ENCODE measurements at places on chromosomes 4 and X.

GRCh38 chr4:128363966-128364365 lies 76.4 kb upstream of the PGRMC2 start:
- no peak for DNase-seq

GRCh38 chr4:154416190-154416547 lies 75.4 kb downstream of the DCHS2 start:
- no peak for DNase-seq

- no peak for DNase-seq
Measured at GRCh38 chr4:162075726-162076125, 88.1 kb downstream of the FSTL5 start.

- DNase-seq = no peak
Measured at GRCh38 chr4:170741856-170742255, 652.1 kb upstream of the AADAT start.

GRCh38 chr4:88043001-88043400 lies 35.6 kb downstream of the PKD2 start:
- no peak for DNase-seq

DNA sequence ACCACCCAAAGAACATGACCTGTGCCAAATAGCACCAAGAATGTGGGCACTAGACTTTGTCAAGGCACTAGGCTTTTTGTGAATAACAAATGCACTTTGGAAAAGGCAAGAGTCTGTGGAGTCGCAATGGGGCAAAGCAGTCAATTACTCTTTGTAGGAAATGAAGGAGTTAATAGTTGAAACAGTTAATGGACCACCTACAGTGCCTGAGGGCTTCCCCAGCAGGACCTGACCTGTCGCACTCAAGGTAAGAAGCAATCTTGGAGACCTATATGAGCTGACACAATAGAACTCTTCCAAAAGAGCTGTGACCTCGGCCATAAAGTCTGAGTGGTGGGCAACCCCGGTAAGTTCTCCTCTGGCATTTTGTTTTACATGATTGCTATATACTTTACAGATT lies 49.2 kb upstream of the CAPN6 start:
- no peak for DNase-seq

GRCh38 chrX:150869450-150869849 lies 29.0 kb downstream of the CD99L2 start:
- DNase-seq = no peak

GRCh38 chrX:125507119-125507518 lies 187.4 kb downstream of the TEX13C start:
- no peak for DNase-seq

DNA sequence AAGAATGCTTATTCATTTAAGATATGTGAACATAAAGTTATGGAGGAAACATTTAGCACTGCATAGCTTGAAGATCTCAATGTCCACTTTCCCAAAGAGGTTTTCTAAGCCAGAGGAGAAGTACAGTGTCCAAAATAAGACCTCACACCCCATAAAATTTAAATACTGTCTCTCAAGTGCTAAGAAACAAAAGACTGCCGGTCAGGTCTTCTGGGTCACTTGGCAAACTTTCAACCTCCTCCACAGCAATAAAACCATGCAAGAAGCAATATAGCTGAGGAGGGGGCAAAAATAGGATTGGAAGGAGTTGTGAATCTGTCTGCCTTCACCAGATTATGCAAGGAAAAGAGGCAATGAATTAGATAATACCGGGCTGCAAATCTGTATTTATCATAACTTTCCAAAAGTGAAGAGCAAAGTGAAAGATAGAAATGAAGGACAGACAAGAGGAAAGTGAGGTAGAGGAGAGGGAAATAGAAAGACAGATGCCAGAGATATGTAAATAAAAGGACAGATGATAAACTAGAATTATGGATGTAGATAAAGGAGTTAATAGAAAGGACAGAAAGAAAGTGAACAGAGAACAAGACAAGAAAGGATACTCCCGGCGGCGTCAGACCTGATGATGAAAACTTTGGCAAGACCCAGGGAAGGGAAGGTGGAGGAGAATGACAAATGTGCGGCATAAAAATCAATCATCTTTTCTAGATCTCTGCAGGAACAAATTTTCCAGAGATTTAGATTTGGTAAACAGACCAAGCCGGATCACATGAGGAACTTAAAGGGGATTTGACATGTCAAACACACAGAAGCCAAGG lies 152.7 kb upstream of the FAM241A start:
- DNase-seq = no peak

GRCh38 chr4:165872461-165873297 lies at the start of gene TLL1:
TSS of gene TLL1 (plus strand) at chr4:165873237. CDS start at chr4:165873905, 668 bp downstream.
- DNase-seq = no peak

DNA sequence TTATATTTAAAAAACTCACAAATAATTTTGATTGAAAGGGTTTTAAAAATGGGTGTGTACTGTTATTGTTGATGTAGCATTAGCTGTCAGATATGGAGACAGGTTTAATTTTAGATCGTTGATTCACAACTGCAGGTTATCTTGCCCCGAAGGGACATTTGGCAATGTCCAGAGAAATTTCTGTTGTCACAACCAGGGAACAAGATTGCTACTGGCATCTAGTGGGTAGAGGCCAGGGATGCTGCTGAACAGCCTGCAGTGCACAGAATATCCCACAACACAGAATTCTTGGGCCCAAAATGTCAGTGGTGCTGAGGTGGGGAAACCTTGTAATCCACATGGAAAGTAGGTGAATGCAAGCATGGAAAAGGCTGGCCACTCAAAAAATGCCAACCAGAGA lies 114.9 kb downstream of the MAGEB17 start:
- no peak for DNase-seq

- no peak for DNase-seq
Measured at GRCh38 chr4:113221990-113222389, 172.5 kb downstream of the ANK2 start.

- no peak for DNase-seq
Measured at GRCh38 chrX:39645178-39645895, 452.4 kb downstream of the BCOR start.

- DNase-seq = no peak
Measured at GRCh38 chr4:149980941-149981340, 97.3 kb upstream of the DCLK2 start.

DNA sequence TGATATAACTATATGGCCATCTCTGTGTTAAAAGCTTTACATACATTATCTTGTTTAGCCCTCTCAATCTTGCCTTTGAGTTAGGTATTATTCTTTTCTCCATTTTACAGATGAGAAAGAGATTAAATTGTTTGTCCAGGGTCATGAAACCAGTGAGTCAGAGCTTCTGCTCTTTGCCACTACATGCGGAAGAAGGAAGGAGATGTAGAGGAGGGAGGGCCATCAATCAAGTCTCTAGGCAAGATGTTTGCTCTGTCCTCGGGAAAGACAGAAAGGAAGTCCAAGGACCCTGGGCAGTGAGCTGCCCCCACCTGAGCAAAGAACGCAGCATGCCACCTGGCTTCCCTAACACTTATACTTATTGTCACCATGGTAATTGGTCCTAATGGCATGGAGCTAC lies 133.7 kb upstream of the IL1RAPL2 start:
- no peak for DNase-seq

- DNase-seq = no peak
Measured at GRCh38 chrX:39954851-39955250, 142.9 kb downstream of the BCOR start.

DNA sequence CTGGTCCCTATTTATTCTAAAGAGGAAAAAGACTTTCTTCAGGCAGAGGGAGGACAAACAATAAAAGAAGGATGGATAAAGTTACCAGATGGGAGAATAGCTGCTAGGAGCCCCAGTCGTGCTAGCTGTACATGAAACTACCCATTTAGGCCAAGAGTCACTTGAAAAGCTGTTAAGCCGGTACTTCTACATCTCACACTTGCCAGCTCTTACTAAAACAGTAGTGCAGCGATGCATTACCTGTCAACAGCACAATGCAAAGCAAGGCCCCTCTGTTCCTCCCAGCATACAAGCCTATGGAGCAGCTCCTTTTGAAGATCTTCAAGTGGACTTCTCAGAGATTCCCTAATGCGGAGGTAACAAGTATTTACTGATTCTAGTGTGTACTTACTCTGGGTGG lies 1138.8 kb downstream of the ARAP2 start:
- no peak for DNase-seq

DNA sequence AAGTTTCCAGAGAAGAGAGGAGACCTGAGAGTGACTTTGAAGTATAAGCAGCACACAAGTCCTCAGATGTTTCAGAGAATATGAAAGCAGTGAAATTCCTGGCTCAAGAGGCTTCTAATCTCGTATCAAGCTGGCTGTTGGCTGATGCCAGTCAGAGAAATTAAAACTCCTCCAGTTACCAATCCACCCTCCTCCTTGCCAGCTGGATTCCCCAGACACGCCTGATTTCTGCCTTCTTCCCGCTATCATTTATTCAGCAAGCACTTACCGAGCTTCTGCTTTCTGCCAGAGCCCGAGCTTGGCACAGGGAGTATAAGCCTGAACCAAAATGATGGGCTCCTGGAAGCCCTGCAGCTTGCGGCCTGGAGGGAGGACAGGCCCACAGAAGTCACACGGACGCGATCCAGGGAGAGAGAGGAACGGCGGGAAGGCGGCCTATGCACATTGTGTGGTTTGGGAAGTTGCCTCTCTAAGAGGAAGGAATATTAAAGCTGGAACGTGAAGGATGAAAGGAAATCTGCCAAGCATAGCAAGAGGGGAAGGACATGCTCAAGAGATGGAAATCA lies 102.4 kb upstream of the TBL1X start:
- no peak for DNase-seq

DNA sequence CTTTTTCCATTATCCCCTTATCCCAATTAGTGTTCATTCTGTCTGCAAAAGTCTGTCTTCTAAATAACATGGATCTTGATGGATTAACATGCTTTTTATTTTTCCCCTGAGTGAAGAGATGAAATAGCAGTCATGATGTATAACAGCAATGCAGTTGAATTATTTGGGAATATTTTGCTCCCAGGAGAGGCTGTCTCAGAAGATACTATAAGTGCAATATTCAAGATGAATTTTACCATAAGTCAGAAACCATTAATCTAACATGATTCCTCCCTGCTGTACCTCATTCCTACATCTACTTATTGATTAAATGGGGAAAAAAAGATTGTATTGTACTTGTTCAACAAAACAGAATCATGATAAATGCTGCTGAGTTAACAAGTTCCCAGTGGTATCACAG lies 233.2 kb upstream of the KCNIP4 start:
- DNase-seq = no peak

GRCh38 chrX:40018041-40018440 lies 79.7 kb downstream of the BCOR start:
- no peak for DNase-seq

DNA sequence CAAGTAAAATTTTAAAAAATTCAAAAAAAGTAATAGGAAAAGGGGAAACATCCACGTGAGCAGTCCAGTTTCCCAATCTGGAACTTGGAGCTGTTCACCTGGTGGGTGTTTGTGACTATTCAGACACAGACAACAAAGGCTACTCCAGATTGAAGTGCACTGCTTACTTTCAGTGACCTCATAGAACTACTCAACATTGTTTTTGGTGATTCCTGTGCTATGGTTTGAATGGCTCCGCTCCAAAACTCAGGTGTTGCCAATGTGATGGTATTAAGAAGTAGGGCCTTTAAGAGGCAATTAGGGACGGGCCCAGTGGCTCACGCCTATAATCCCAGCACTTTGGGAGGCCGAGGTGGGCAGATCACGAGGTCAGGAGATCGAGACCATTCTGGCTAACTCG lies 22.1 kb downstream of the SH3RF1 start:
- DNase-seq = no peak

DNA sequence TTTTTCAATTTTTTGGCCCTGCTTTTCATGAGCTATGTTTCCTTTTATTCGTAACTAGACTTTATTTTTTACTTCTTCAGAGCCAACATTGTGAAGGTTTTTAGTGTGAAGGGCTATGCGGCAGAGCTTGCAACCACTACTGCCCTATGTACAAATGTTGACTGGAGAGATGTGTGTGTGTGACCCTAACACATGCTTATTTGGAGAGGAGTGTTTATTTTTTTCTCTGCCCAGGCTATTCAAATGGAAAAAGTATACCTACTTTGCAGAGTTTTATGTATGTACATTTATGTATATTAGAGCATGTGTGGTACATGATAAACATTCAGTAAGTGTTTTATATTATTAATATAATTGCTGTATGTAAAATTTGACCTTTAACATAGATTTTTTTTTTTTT lies 86.5 kb downstream of the WWC2 start:
- DNase-seq = no peak

GRCh38 chrX:108582151-108582550 lies 142.5 kb downstream of the COL4A5 start:
- DNase-seq = no peak

- no peak for DNase-seq
Measured at GRCh38 chrX:106949366-106949765, 29.2 kb downstream of the CLDN2 start.

DNA sequence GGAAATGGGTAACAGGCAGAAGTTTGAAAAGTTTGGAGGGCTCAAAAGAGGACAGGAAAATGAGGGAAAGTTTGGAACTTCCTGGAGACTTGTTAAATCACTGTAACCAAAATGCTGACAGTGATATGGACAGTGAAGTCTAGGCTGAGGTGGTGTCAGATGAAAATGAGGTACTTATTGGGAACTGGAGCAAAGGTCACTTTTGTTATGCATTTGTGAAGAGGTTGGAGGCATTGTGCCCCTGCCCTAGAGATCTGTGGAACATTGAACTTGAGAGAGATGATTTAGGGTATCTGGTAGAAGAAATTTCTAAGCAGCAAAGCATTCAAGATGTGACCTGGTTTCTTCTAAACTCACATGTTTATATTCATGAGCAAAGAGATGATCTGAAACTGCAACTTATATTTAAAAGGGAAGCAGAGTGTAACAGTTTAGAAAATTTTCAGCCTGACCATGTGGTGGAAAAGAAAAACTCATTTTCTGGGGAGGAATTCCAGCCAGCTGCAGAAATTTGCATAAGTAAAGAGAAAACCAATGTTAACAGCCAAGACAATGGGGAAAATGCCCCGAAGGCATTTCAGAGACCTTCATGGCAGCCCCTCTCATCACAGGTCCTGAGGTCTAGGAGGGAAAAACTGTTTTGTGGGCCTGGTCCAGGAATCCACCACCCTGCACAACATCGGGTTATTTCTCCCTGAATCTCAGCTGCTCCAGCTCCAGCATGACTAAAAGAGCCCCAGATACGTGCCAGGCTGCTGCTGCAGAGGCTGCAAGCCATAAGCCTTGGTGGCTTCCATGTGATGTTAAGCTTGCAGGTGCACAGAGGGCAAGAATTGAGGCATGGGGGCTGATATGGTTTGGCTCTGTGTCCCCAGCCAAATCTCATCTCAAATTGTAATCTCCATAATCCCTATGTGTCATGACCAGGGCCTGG lies 632.5 kb upstream of the GNPDA2 start:
- no peak for DNase-seq

- DNase-seq = no peak
Measured at GRCh38 chrX:9492901-9493300, 28.0 kb downstream of the TBL1X start.

DNA sequence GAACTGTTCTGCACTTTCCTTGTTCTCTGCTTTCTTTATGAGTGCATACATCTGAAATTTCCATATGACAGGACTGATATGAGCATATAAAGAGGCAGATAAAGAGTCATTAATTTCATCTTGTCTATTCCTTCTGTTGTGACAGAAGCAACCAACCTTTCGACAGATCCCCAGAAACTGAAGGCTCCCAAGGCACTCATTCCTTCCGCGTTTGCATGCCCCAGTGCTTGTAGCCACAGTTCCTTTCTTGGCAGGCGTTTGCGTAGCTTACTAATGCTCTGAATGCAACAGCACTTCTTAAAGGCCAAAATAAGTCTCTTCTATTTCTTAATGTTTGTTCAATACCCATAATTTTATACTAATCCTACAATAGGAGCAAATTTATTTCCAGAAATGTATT lies 94.0 kb upstream of the TBL1X start:
- DNase-seq = no peak

All from stimulated activated CD8-positive, alpha-beta memory T cell treated with anti-CD3 and anti-CD28 coated beads, Interleukin-15, amount 100 ng/mL, for 1 hour (primary cell).